Stimulated activated CD8-positive, alpha-beta memory T cell treated with anti-CD3 and anti-CD28 coated beads, Interleukin-7, amount 100 ng/mL, for 24 hours (primary cell): ENCODE measurements at places on chromosomes 2 and 18.

GRCh38 chr2:131404753-131405152, 40.8 kb upstream of the RAB6D start:
- DNase-seq, result no peak

DNA sequence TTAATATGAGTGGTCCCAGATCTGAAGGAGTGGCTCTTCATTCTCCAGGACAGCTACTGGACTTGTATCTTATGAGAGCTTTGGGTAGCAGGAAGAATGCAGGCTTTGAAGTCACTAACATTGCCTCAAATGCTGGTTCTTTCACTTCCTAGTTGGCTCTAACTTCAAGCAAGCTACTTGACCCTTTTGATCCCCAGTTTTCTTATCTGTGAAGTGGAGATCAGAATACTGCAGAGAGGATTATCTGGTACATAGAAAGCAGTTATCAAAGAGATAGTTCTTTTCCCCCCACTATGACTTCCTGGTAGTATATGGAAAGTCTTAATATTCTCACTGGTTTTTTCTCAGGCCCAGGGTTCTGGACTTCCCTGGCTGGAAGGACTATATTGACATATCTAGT, 3.4 kb upstream of the PLCL1 start:
- DNase-seq, result no peak

DNA sequence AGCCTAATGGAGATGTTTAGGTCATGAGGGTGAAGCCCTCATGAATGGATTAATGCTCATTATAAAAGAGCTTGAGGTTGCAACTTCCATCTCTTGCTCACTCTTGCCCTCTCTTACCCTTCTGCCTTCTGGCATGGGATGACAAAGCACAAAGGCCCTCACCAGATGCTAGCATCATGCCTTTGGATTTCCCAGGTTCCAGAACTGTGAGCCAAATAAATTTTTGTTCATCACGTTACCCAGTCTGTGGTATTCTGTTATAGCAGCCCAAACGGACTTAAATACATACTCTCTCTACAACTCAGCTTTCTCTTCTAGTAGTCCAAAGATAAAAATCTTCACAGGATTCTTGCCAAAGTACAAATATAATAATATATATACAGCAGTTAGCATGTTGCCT, 75.8 kb downstream of the LNPK start:
- DNase-seq, result no peak

- DNase-seq, result no peak
Observed at GRCh38 chr2:106189764-106190468, 4.2 kb downstream of the UXS1 start.

DNA sequence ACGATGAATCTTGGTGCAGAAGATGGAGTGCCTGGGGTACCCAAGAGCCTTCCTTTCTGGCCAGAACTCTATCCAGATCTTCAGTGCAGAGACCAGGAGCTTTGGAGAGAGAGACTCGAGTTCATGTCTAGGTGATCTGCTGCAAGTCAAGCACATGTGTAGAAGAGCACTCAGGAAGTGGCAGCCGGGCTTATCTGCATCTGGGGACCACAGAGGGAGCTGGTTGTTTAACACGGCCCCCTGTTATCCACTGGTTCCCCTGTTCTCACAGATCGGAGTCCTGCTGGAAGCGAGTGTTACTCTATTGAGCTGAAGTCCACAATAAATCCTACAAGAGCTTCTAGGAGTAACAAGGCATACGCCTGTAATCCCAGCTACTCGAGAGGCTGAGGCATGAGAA, 128.3 kb downstream of the ACOXL start:
- DNase-seq, result no peak

DNA sequence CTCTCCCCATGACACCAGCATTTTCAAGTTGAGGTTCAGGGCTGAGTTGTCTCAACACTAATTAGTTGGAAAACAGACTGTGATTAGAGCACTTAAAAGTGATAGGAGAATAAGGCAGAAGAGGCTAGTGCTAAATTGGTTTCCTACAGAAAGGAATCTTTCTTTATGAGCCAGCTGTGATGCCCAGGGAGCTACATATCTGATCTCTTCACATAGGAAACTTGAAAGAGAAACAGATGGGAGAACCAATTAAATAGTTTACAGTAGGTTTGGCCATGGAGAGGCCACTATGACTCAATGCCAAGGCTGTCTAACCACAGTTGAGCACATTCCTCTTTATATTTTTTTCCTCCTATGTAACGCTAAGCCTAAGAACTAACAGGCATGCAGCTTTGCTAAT, 418.3 kb upstream of the CYRIA start:
- no peak for DNase-seq

- DNase-seq, result no peak
Observed at GRCh38 chr2:164103271-164103670, 367.5 kb upstream of the FIGN start.

GRCh38 chr2:132824716-132825115, 154.7 kb upstream of the LYPD1 start:
- DNase-seq, result no peak

DNA sequence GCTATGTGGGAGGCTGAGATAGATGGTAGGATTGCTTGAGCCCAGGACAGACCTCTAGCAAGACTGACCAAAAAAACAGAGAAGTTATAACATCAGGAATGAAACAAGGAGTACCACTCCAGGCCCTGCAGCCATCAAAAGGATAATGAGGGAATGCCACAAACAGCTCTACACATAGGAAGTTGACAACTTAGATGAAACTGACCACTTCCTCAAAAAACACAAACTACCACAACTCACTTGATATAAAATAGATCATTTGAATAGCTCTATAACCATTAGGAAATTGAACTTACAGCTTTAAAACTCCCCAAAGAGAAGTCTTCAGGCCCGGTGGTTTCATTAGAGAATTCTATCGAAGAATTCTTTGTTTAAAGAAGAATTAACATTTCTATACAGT, 12.9 kb upstream of the ESPNL start:
- DNase-seq, result no peak

GRCh38 chr18:1511619-1512311, 607.1 kb downstream of the ADCYAP1 start:
- no peak for DNase-seq

GRCh38 chr18:52657043-52657805, 317.2 kb downstream of the DCC start:
- no peak for DNase-seq

DNA sequence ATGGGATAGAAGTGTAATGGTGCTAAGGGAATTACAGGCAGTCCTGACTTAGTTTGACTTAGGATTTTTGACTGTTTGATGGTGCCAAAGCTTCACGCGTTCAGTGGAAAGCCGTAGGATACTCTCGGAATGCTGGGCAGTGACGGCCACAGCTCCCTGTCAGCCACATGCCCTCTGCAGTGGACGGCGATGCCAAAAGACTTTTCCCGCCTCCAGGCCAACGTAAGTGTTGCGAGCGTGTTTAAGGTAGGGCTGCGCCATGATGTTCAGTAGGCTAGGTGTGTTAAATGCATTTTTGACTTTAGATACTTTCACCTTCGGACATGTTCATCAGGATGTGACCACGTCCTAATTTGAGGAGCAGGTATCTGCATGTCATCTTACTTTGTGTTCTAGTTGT, 63.4 kb downstream of the DCDC2C start:
- no peak for DNase-seq

DNA sequence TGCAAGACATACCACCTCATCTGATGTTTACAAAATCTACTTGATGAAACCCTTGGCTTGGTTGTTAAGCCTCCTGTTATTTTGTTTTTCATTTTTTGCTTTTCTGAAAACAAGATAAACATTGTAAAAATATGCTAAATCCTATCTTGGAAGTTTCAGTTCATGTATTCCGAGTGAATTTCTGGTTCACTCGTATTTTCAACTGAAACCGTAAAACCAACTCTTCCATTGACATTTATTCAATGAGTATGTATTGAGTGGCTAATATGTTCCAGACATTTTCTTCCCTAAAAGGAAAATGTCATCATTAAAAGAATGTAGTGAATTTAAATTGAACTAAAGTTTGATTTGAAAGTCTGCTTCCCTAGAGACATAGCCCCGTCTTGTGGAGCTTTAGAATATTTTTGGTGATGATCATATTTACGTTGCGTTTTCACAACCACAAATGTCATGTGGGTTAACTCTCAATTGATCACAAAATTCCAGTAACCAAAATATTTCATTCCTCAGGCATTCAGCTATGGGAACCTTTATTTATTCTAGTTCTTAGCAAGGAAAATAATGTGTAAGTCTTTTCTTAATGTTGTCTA, 204.2 kb downstream of the MBD2 start:
- no peak for DNase-seq

DNA sequence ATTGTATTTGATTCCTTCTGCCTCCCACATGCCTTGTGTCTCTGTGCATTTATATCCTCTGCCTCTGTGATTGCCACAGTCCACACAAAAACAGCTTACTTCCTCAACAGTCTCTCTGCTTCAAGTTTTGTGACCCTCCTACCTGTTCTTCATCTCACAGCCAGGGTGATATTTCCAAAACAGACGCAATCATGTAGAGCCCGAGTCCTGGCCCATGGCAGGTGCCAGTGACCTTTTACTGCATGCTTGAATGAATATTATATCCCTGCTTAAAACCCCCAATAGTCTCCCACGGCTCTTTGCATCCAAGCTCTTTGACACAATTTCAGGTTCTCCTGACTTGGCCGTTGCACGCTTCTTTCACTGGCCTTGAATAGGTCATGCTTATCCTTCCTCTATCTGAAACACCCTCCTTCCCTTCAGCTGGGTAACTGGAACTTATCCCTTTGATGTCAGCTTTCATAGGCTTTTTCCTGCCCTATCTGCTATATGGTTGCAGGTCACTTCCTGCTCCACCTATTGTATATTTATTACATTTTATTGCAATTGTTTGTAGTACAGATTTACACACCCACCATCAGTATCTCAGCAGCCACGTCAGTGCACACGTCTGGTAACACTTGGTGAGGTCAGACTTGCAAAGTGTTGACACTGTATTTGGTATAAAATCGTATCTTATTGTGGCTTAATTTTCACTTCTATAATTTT, 29.7 kb upstream of the IL1B start:
- DNase-seq, result no peak

- no peak for DNase-seq
Observed at GRCh38 chr2:221792971-221793521, 220.9 kb upstream of the EPHA4 start.

DNA sequence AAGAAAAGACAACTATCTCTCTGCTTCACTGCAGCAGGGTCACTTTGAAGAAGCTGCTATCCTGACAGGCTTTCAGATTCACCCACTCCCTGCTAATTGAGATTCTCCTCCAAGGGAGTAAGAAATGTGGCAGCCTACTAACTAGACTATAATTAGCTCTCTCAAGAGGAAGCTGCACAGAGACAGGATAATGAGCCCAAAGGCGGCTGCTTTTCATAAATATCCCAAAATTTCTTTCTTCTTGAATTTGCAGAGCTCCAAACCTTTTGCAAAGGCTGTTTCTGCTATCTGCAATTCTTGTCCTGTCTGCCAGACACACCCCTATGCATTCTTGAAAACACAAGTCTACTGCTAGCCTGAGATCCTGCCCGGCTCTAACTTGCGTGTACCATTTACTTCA, 54.0 kb upstream of the RNU4ATAC start:
- no peak for DNase-seq
